ENCODE measurements at places on chromosomes 4 and X.
A peak's percentile ranks its signal among the peaks of the same experiment; 100 is the strongest.

DNA sequence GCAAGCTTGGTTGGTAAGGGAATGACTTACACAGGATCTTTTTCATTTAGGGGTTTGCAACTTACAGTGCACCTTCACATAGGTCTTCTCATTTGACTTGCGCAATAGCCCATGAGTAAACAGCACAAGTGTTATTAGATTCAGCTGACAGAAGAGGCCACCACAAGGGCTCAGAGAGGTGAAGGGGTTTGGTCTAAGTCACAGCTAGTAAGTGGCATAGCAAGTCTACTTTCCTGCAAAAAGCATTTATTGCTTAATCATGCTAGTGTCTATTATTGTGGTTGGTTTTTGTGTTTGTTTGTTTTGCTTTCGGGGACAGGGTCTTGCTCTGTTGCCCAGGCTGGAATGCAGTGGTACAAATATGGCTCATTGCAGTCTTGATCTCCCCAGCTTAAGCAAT is 83.3 kb downstream of the SPRY1 start:
- no peak for DNase-seq

DNA sequence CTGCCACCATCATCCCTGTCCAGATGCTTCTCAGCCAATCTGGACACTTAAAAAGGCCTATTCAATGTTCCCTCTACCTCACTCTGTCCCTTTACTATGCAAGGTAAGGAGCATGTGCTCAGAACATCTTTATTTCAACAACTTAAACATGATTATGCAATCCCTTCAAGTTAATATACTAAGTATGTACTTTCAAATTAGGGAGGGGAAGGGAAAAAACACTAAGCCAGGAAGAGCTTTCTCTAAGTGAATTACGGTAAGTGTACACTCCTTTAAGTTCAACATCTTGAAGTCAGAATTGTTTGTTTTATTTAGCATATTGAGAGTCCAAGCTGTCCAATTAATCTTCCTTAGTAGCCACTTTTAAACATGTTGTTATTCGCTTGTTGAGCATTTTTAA is 14.1 kb downstream of the SLC10A7 start:
- no peak for DNase-seq

- DNase-seq = no peak
These were observed 391 bp upstream of the IDUA start for GRCh38 chr4:986428-986878.

- DNase-seq = no peak
These were observed 16.2 kb downstream of the NPNT start for GRCh38 chr4:105911426-105911825.

GRCh38 chr4:42302348-42302747 is 94.9 kb upstream of the SHISA3 start:
- DNase-seq = no peak

- peak; percentile 37 for DNase-seq
These were observed 9.2 kb downstream of the VSIG4 start for GRCh38 chrX:66030505-66031317.

GRCh38 chrX:45309801-45310200 is 109.1 kb upstream of the DIPK2B start:
- no peak for DNase-seq

DNA sequence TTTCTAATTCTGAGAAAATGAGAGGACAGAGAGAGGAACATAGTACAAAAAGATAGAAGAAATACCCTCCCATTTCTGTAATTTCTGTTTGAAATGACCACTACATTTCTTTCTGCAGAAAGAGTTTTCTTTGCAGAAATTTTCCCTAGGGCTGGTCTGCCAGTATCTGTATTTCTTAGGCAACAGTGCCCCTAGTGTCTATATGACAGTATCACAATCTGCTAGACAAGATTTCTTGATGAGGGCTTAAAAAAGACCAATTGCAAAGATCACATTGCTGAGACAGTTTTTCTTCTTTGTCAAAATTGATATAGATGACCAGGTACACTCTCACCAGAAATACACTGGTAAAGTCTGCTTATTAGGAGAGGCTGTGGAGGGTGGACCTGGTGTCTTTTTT is 81.0 kb upstream of the ZDHHC15 start:
- peak; percentile 28 for DNase-seq

DNA sequence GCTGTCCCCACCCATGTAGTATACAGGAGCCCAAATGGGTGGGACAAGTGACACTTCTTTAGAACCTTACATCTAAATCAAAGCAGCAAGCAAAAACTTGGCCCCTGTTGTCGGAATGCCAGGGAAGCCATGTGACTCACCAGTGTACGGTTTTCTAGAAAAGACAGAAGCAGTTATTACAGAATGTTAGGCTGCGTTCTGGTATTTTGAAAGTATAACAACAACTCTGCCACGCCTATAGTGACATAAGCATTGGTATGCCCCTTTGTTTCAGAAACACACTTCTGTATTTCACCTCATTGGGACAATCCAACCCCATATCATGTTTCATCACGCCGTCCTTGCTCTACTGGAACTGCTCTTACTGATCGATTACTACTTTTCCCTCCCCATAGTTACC is 14.8 kb downstream of the PDHA1 start:
- no peak for DNase-seq

GRCh38 chrX:119240356-119240755 is 4.3 kb downstream of the PGRMC1 start:
- DNase-seq = no peak
